ENCODE measurements at places on chromosomes 5 and 9.

DNA sequence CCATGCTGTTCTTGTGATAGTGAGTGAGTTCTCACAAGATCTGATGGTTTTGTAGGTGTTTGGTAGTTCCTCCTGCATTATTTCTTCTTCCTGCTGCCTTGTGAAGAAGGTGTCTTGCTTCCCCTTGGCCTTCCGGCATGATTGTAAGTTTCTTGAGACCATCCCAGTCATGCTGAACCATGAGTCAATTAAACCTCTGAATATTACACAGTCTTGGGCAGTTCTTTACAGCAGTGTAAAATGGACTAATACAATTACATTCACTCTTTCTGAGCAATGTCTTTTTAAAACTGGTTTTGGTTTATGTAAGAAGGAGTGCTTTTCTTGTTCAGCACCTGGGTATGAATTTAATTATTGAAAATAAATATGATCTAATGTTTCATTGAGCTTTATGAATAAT lies 50.7 kb upstream of the ARRDC3 start:
- no peak for DNase-seq

- DNase-seq: no peak
Measured at GRCh38 chr5:77077829-77078176, 9.3 kb downstream of the ZBED3 start.

DNA sequence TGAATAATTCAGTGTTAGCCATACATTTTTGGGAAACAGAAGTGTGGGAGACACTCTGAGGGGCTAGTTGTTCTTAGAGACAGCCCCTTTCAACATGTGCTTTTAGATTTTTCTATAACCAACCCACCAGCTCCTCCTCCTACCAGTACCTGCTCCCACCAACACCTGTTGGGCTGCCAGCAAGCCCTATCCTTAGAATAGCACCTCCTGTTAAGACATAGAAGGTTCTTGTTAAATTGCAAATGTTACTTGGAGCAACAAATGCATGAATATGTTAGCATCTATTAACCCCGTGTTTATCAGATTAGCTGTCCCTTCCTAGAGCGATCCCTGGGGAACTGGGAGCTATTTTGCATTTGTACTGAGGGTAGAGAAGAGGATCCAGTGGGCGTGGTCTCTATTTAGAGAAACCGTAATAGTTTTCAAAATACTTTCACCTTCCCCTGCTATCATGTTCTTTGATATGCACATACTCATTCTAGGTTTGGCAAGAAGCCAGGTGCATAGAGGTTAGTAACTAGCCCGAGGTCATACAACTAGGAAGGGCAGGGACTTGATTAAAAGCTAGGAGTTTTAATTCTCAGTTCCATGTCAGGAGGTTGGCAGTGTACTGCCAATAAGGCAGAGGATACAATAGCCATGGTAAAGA lies 334.4 kb downstream of the KCTD16 start:
- no peak for DNase-seq

DNA sequence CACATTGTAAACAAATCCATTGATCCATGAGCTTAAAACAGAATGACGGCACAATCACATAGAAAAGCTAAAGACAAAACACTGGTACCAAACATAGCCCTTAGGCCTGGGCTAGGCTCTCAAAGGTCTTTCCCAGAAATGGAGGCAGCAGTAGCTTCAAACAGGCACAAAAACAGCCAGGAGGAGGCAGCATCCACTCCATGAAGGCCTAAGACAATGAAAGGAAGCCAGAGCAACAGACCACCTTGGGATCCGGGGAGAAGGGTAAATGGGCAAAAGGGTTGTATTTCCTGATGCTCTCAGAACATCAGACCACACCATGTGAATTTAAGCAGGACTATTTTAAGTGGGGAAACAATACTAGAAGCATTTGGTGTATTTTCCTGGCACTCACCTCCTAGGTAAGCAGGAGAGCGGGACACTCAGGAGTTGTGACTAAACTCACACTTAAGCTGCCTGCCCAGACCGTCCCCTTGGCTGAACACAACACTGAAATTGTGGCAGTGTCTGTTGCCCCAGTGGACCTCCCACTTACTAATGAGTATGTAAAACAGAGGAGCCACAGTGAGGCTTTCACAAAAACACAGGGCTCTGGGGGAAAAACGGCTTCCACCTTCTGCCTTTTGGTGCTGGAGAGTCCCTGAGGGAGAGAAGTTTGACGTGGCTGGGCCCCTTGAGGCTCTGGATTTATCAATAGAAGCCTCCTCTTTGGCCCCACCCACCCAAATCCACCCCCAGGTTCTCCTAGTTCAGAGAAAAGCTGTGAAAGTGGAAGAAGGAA lies 11.9 kb downstream of the GNPDA1 start:
- no peak for DNase-seq

- DNase-seq: no peak
Measured at GRCh38 chr5:23316060-23316591, 191.3 kb upstream of the PRDM9 start.

GRCh38 chr9:79580055-79580454 lies 8.3 kb downstream of the TLE4 start:
- no peak for DNase-seq

- no peak for DNase-seq
Measured at GRCh38 chr9:85377731-85378289, 363.9 kb downstream of the AGTPBP1 start.

- DNase-seq: no peak
Measured at GRCh38 chr5:126961702-126962101, 68.7 kb downstream of the MARCHF3 start.

GRCh38 chr9:136726631-136727191 lies 14.3 kb downstream of the DIPK1B start:
- DNase-seq: no peak

GRCh38 chr5:140049713-140050112 lies 6.6 kb upstream of the NRG2 start:
- DNase-seq: no peak

DNA sequence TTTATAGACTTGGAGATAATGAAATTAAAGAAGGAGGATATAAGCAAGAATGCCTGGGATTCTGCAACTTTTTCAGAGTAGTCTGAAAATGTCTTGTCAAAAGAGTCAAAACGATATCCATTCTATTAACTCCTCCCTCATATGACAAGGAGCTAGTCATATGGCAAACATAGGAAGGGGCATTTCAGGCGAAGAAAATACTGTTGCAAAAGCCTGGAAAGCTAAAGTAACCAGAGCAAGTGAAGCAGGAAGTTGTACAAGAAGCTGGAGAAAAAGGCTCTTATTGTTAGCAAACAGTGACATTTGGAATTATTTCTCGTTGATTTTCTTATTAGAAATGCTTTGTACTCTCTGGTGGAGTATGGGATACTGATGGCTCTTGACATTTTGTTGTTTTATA lies 94.0 kb upstream of the PTPRD start:
- DNase-seq: no peak

DNA sequence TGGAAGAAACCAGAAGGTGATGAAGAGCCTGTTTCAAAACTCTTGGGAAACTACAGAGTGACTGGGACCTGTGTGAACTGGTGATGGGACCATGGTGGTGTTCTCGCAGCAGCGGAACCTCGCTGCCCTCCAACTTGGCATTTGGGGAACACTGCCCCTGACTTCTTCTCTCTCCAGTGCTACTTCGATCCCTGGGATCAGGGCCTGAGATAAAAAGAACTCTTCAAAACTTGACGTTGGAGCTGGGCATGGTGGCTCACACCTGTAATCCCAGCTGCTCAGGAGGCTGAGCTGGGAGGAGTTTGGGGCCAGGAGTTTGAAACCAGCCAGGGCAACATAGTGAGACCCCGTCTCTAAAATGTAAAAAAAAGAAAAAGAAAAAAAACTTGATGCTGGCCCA lies 18.1 kb downstream of the PITX1 start:
- no peak for DNase-seq

- DNase-seq: no peak
Measured at GRCh38 chr9:36442710-36443109, 42.6 kb upstream of the RNF38 start.

GRCh38 chr9:84189904-84190303 lies 150.7 kb downstream of the SLC28A3 start:
- no peak for DNase-seq

DNA sequence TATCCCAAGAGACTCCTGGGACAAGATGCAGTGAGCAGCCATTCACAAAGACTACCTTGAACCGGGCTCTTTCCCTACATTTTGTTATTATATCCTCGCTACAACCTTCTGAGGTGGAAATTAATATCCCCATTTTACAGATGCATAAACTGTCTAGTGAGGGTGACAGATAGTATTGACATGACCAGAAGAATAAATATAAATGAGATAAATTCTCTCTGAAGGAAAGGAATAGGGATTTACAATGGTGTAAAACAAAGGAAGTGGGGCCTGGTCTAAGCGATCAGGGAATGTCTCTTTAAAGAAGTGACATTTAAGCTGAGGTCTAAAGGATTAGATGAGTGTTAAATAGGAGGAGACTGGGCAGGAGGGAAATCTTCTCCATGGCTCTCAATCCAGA lies 43.5 kb upstream of the KCNMB1 start:
- DNase-seq: no peak

DNA sequence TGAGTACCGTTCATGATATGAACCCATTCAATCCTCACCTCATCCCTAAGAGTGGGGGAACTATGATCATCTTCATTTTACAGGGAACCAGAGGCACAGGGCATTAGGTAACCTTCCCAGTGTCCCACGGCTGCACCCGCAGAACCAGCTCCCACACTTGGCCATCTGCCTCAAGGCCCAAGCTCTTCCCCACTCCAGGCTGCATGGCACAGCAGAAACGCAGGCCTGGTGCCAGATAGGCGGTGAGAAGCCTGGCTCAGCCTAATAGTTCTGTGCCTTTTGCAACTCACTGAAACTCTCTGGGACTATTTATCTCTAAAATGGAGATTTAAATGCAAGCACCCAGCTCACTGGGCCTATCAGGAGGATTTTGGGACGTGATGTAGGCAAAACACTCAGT lies 90.8 kb upstream of the ZNF618 start:
- DNase-seq: no peak

DNA sequence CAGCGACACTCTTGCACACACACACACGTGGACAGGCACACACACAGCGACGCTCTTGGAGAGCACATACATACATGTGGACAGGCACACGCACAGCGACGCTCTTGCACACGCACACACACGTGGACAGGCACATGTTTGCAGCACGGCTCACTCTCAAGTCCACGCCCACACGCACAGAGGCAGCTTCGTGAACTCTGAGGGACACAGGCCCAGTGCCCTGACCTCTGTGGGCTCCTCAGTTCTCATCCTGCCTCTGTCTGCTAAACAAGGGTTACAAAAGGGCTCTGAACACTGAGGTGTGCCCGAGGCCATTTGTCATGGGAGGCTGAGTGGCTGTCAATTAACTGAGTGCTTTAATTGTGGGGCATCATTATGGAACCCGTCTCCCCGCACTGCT lies 558.8 kb upstream of the ADAMTS16 start:
- no peak for DNase-seq

DNA sequence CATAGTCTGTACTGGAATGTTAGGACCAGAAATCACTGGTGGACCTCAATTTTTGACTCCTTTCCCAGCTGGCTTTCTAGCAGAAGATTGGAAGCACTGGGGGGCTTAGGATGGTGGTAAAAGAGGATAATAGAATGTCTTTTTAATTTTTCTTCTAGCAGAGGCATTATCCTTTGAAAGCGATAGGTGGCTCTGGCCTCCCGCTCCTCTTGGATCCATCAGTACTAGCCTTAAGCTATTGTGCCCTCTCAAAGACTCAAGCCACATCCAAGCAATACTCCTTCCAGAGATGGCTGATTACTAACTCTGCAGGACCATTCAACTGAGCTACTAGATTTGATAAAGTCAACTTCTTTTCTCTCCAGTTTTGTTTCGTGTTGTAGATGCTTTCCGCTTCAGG lies 610.6 kb downstream of the CDH12 start:
- no peak for DNase-seq

Data from cortex of kidney (tissue), 1 donor.